ENCODE measurements at places on chromosomes 12 and 14.

- peak; percentile 14 for DNase-seq
Observed at GRCh38 chr14:104865081-104865630, at the start of gene CEP170B. CEP170B (plus strand) TSS chr14:104865268; CDS start chr14:104868451, 3,183 bp downstream.

- DNase-seq: no peak
Observed at GRCh38 chr12:7242176-7243101, 53.0 kb downstream of the PEX5 start.

GRCh38 chr12:6285063-6285477 is 25.4 kb upstream of the PLEKHG6 start:
- peak; percentile 37 for DNase-seq

GRCh38 chr12:85803231-85803630 is 33.0 kb downstream of the RASSF9 start:
- no peak for DNase-seq

- DNase-seq: no peak
Observed at GRCh38 chr12:96020314-96021003, 14.9 kb downstream of the LTA4H start.

- DNase-seq: no peak
Observed at GRCh38 chr12:79687711-79688260, 3.0 kb downstream of the PAWR start.

- DNase-seq: no peak
Observed at GRCh38 chr12:102903337-102904007, 13.6 kb downstream of the PAH start.

- DNase-seq: no peak
Observed at GRCh38 chr12:131420867-131421447, 289.9 kb upstream of the SFSWAP start.

GRCh38 chr12:5582018-5582417 is 150.1 kb downstream of the NTF3 start:
- no peak for DNase-seq

DNA sequence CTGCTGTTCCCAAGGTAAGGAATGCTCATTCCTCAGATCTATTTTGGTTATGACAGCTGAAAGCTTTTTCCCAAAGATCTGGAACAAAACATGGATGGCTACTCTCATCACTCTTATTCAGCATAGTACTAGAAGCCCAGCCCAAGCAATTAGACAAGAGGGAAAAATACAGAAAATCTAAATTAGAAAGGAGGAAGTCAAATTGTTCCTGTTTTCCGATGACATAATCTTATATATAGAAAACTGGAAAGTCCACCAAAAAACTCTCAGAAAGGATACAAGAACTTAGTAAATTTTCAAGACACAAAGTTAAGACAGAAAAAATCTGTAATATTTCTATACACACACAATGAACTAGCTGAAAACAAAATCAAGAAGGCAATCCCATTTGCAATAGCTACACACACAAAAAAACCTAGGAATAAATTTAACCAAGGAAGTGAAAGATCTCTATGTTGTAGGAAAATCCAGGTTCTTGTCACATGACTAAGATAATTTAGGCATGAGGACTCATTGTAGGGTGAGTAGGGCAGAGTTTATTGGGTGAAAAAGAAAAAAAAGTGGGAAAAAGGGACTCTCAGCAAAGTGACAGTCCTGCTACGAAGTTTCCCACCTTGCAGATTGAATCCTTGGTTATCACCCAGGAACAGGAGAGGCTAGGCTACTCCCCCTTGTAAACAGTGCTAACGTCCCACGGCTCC is 28.6 kb upstream of the KLRB1 start:
- DNase-seq: no peak

GRCh38 chr14:37037636-37038387 is 134.6 kb downstream of the SLC25A21 start:
- DNase-seq: no peak

DNA sequence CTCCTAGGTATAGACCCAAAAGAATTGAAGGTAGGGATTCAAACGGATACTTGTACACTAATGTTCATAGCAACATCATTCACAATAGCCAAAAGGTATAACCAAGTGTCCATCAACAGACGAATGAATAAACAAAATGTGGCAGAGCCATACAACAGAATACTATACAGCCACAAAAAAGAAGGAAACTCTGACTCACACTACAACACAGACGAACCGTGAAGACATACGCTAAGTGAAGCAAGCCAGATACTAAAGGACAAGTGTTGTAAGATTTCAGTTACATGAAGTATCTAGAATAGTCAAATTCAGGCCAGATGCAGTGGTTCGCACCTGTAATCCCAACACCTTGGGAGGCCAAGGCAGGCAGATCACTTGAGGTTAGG is 19.1 kb downstream of the CAMKK2 start:
- no peak for DNase-seq

- no peak for DNase-seq
Observed at GRCh38 chr12:2683283-2684025, 111.3 kb upstream of the FKBP4 start.

DNA sequence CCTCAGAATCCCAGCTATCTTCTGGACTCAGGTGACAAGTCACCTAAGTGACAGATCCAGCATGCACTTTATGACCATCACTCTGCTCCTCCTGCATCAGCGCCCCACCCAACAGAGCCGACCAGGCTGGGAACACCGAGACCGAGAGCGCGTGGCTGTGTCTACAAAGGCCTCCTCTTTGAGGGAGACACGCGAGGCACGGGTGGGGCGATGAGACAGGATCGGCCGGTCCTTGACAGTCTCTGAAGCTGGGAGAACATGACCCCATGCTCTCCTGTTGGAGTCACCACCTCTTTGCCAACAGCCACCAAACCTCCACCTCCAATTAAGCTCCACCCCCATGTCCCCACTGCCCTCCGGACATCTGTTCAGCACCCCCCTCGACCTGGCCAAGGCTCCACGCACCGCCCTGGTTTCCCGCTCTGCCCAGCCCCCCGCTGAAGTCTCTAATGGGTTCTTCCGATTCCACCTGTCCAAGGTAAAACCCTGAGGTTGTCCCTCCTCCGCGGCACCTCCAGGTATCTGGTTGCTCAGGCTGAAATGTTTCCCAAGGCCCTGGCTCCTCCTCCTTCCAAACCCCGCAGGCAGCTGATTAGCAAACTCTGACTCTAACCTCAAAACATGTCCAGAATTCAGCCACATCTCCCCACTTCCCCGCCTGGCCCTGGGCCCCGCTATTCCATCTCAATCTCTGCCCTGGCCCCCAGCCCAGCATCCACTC is 31.5 kb downstream of the HSP90AA1 start:
- no peak for DNase-seq

DNA sequence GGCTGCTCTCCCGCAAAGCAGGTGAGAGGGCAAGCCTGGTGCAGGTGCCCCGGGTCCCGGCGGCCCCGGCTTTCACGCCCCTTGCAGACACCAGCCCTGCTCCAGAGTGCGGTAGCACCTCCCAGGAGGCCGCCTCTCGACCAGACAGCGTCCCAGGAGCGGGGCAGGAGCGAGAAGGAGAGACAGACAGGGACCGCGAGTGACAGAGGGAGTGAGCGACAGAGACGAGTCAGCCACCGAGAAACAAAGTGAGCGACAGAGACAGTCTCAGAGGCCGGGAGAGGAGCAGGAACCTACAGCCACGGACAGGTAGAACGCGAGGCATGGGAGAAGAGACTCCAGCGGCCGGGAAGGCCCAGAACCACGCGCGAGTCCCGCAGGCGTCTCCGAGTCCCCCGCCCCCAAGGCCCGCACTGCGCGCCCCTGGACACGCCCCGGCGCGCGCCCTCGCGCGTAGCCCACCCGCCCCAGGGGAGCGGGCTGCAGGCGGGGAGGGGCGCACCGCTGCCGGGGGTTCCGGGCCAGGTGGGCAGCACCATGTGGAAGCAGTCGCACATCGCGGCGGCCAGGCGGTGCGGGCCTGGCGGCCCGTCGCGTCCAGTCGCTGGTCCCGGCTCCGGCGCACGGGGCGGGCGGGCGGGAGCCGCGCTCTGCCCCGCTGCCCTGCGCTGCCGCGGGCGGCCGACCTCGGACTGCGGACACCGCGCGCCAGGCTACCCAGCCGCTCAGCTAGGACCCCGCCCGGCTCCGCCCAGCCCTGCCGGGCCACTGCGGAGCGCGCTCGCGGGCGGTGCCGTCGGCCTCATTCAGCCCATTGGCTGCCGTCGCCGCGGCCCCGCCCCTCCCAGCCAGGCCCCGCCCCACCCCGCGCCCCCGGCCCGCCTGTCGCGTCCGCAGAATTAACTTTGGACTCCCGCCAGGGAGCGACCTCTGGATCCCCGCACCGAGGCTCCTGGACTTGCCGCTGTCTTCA is at the start of gene AHNAK2:
AHNAK2 (minus strand) TSS at position 694 of the 973 bp plus-strand sequence; CDS start at position 557, 137 bp downstream.
- peak; percentile 28 for DNase-seq

GRCh38 chr12:112900298-112901145 is 6.2 kb upstream of the OAS1 start:
- no peak for DNase-seq

GRCh38 chr14:65472189-65472588 is 59.7 kb downstream of the FUT8 start:
- no peak for DNase-seq

DNA sequence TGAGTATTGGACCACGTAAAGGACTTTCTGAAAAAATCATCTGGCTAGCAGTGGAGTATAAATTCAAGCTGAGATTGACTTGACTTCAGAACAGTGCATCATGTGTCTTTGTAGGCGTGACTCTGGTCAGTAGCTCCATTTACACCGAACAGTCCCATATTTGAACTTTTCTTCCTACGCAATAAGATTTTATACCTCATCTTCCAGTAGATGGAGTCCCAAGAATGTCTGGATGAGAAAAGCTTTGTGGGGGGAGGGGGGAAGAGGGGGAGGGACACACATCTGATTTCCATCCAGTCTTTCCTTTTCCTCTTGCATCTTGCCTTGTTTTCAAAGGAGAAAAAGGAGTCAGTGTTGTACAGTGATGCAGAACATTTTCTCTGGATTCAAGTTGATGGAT is 241.0 kb downstream of the EMP1 start:
- no peak for DNase-seq

- DNase-seq: no peak
Observed at GRCh38 chr12:51519755-51520154, 71.3 kb upstream of the SCN8A start.

GRCh38 chr12:74515849-74516248 is 21.8 kb upstream of the ATXN7L3B start:
- DNase-seq: no peak

DNA sequence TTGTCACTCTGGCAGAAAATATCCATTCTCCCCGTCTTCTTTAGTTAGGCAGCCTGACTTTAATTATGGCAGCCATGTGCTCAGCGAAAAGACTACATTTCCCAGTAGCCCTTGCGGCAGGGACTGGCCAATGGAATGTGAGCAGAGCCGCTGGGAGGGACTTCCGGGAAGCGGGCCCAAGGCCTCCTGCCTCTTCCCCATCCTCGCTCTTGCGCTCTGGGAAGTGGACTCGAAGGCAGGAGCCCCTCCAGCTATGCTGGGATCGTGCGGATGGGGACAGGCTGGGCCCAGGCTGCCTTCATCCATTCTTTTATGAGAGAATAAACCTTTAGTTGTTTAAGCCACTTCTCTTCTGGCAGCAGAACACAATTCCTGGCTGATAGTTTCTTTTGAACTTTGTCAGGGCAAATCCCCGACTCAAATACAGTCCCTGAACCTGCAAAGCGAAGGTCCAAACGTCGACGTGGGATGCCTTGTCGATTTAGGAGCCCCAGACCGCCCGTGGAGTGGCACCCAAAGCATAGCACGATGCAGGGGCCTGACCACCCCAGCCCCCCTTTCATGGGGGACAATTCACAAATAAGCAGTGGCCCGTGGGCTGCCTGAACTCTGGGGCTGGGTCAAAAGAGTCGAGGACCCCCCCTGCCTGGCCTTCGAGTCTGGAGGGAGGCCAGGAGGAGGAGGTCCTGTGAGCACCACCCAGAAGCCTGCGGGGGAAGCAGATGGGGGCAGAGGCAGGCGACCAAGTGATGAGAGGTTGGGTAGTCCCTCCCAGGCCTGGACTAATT is 15.6 kb upstream of the LRTM2 start:
- DNase-seq: peak; percentile 29

DNA sequence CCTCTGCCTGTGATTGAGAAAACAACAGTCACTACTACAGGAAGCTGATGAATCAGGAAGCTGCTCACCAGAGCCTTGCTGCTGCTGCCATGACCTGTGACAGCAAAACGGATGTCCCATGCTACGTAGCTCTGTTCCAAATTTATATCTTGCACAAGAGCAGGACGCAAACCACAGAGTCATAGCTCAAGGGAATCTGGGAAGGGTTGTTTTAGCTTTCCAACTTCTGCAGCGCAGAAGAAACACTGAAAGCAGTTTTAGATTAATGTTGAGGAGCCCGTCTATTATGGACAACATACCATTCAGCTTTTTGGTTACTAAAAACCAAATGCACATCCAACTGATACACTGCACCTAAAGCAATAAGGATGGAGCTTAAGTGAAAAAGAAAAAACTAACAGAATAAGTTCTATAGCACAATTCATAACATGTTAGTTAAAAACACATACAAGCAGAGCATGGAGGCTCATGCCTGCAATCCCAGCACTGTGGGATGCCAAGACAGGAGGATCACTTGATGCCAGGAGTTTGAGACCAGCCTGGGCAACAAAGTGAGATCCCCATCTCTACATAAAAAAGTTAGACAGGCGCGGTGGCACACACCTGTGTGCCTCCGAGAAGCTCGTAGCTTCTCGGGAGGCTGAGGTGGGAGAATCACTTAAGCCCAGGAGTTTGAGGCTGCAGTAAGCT is 1.7 kb upstream of the ANKRD33 start:
- DNase-seq: no peak

- DNase-seq: no peak
Observed at GRCh38 chr14:68239988-68240771, 420.6 kb downstream of the RAD51B start.

- DNase-seq: no peak
Observed at GRCh38 chr14:96148631-96149030, 56.0 kb upstream of the BDKRB2 start.

DNA sequence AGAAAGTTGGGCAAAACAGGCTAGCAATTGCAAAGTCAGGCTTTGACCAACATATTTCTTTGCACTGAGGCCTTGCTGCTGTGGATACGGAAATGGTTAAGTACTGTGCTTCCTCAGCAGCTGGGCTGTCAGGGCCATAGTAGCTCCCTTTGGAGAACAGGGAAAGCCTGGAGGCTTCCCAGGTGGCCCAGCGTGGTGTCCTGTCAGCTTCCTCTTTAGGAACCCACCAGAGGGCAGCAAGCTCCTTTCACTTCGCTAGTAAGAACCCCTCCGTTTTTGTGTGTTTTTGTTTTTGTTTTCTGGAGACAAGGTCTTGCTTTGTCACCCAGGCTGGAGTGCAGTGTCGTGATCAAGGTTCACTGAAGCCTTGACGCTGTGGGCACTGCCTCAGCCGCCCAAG is 1.7 kb upstream of the CFAP251 start:
- no peak for DNase-seq

GRCh38 chr14:24093207-24093900 is 757 bp upstream of the PCK2 start:
- no peak for DNase-seq

- DNase-seq: no peak
Observed at GRCh38 chr12:104482748-104483147, 26.0 kb downstream of the CHST11 start.

DNA sequence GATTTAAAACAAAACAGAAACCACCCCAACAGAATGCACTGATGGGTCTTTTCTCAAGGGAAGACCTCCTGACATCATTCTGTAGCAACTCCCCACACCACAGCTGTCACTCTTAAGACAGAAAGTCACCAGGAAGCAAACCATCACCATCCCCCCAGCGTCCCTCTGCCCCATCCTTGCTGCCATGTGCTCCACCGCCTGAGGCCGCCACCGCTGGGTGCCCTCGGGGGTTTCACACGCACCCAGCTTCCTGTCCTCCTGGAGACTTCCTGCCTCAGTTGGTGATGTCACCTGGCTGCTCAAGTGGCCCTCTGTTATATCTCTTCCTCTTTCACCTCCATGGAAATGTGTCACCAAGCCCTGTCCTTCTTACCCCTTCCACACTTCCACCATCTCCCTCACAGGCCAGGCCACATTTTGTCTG is 71.4 kb upstream of the GPR68 start:
- peak; percentile 51 for DNase-seq

- no peak for DNase-seq
Observed at GRCh38 chr12:56425193-56425592, 24.0 kb downstream of the TIMELESS start.
